DMS79 (cell line): ENCODE measurements at places on chromosomes 11 and 22.
A peak's percentile ranks its signal among the peaks of the same experiment; 100 is the strongest.

- no peak for DNase-seq
Measured at GRCh38 chr11:73270016-73270854, 1.9 kb upstream of the P2RY6 start.

DNA sequence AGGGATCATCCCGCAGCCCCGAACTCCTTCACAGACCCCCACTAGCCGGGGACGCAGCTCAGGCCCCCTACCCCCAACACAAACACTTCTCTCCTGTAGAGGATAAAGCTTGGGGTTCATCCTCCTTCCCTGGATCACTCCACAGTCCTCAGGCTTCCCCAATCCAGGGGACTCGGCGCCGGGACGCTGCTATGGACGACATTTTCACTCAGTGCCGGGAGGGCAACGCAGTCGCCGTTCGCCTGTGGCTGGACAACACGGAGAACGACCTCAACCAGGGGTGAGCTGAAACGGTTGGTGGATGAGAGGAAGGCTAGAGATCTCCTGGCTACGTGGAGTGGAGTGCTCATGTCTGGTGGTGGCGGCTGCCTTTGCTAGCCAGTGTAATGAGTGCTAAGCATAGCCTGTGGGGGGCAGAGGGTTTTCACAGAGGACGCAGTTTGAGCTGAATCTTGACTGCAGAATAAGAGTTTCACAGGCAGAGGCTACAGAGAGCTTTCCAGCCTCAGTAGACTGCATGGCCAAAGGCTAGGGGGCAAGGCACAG lies 580 bp downstream of the ILK start:
- DNase-seq = no peak

DNA sequence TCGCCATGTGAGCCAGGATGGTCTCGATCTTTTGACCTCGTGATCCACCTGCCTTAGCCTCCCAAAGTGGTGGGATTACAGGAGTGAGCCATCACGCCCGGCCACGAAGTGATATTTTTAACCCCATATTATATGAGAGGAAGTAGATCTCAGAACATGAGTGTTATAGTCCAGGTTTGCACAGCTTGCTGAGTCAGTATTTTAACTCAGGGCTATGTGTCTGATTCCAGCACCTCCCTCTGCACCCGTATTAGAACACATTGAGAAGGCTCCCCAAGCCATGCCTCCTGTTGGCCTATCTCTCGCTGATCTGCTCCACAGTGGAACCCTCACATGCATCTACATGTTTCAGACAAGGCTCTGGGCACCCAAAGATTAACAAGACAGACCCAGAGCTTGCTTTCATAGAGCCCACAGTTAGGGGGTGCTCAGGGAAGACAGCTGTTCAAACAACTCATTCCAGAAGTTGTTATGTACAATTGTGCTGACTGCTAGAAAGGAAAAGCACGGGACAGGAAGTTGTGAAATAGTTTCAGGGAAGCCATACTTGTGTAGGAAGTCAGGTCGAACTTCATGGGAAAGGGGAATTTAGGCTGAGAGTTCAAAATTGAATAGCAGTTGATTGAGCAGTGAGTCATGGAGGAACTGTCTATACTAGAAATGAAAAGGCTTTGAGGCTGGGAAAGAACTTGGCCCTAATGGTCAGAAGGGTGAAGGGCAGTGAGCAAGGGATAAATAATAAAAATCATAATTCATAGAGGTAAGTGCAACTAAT lies 49.3 kb upstream of the CLPB start:
- no peak for DNase-seq

DNA sequence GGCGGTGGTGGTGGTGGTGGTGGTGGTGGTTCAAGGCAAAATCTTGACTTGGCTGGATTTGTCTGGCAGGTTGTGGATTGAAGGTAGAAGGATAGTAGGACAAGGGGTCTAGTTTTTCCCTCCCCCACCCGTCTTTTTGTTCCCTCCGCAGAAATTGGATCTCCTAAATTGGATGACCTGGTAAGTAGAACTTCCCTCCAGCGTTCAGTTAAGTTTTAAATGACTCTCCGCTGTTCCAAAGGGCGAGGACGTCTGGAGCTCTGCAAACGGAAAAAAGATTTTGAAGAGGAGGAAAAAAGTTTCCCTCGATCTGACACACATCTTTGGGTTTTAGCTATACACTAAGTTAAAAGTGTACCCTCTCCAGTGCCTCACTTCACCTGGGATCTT lies 422 bp upstream of the LGR4 start:
- no peak for DNase-seq

DNA sequence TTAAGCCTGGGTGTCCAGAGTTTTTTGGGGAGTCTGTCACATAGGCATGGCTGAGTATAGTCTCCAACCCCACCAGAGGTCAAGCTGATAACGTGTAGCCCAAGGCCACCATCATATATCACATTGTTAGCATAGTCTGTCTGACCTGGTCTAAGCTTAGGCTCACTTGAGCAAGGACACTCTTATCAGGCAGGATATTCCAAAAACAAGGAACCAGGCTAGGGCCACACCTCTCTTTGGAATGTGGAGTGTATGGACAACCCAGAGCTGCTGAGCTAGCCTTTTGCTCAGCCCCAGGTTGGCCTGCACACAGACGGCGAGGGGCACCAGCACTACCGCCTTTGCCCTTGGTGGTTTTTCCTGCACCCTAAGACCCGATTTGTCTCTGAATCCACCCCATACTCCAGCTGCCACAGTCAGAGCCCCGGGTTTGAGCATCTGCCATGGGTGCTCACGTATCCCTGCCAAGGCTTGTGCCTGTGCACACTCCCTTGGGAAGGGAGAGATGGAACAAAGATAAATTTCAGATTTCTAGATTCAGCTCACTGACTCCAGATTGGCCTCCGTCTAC lies 7.2 kb downstream of the SNAP29 start:
- DNase-seq = no peak

DNA sequence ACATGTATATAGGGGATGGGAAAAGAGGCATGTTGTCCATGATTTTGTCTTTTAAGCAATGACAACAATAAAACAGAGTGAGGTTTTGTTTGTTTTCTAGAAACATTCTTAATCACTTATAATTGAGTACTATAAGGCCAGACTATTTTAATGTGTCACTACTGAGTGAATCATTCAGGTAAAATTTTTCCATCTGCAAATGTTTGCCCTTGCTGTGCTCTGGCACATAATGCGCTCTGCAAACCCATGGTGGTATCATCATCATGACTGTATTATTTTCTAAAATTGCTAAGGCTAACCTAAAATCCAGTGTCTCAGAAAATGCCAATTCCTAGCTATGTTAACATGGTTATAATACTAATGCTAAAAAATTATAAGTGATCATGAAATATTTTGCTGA lies 261.2 kb downstream of the CADM1 start:
- DNase-seq = no peak

DNA sequence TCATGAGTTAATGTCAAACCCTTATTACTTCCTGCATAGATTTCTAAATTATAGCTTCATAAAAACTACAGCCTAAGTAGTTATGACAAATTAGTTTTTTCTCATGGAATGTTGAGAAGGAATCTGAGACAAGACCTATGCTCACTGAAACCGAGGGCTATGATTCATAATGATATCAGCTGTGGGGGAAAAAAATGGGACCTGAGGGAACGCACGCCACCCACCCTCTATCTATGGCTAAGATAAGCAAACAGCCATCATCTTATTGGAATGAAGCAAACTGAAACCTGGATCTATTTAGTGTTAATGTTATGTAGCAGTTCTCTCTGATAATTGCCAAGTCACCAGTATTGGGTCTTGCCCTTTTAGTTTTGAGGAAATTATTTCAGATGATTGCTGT lies 906.9 kb upstream of the RAG2 start:
- no peak for DNase-seq

GRCh38 chr22:39316440-39317083 lies 2.9 kb downstream of the RPL3 start:
- no peak for DNase-seq

GRCh38 chr22:37045958-37046357 lies 5.6 kb upstream of the KCTD17 start:
- DNase-seq = no peak

- no peak for DNase-seq
Measured at GRCh38 chr11:62166371-62166770, 23.6 kb upstream of the SCGB1D1 start.

DNA sequence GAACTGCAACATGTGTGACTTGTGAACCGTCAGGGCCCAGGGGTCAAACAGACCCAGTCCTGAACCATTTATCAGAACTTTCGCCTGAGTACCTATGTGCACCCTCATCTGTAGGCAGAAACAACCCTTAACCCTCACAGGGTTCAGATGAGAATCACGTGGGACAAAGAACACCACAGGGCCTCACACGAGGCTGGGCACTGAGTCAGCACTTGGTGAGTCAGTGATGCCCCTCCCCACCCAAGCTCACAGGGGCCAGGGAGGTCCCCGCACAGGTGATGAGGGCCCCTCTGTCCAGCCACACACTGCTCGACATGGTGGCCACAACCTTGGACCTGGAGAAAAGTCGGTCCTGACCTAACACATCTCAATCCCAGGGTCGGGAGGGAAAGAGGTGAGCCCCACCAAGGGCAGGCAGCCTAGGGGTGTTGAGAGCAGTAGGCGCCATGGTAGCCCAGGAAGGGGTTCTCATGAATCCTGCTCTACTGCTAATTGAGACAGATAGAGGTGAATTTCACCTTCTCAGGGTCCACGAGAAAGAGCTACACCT lies 176.4 kb downstream of the SHANK2 start:
- no peak for DNase-seq

DNA sequence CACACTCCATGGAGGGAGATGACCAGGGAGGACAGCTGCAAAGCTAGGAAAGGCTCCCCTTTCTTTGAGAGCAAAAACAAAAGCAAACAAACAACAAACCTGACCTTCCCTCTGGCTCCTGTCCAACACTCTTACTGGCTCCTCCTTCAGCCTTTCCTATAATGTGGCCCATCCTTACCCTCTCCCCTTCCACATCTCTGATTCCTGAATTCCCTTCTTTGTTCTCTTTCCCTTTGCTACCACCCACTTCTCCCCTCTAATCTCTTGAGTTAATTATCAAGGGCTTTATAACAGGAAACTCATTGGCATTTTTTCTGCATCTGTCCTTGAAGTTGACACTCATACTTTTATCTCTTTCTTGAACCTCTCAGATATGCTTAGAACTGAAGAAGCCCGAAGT lies 56.3 kb downstream of the ZNF280B start:
- DNase-seq = no peak

GRCh38 chr11:99241066-99241465 lies 220.3 kb downstream of the CNTN5 start:
- DNase-seq = no peak

DNA sequence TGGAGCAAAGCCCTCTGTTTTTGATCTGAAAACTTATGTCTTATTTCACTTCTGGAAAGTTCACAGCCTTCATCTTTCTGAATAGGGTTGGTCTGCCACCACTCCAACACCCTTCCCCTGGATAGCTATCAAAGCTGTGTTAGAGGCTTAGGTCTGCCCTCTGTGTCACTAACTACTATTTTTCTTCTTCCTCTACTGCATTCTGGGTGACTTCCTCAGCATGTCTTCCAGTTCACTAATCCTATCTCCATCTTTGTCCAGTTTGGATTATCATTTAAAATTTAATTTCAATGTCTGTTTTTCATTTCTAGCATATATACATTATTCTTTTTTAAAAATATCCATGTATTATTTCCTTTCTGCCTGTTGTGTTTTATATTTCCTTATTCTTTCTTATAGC lies 84.6 kb downstream of the ZNRF3 start:
- no peak for DNase-seq

DNA sequence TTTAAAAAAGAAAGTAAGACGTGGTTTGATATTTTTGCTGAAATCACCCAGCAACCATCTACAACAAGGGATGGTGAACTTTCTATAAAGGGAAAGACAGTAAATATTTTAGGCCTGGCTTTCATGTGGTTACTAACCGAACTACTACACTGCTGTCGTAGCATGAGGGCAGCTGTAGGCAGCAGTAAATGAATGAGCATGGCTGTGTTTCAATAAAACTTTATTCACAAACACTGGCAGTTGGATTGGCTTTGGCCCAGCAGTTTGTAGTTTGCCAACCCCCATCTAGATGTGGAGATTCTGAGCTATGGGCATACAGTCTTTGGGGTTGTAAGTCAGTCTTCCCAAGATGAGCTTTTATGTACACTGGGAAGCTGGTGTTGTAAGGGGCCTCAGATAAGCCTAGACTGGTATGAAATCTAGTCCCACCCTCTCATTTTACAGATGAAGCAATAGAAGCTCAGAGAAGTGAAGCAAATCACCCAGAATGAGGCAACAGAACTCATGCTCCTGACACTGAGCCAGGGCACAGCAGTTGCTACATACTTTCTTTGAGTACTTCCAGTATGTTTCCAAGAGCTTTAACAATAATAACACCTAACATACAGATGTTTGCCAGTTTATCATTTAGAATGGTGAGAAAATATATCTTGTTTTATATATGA lies 204.4 kb downstream of the ADAMTS15 start:
- DNase-seq = no peak

- DNase-seq = no peak
Measured at GRCh38 chr11:61075891-61076290, 26.4 kb upstream of the CD5 start.

- no peak for DNase-seq
Measured at GRCh38 chr22:28538922-28539321, 140.7 kb downstream of the TTC28 start.

- peak; percentile 48 for DNase-seq
Measured at GRCh38 chr22:50200461-50201190, at the start of gene SELENOO. Gene SELENOO, plus strand, starts transcription at chr22:50201011. Its CDS starts 26 bp downstream, at chr22:50201037.

- DNase-seq = no peak
Measured at GRCh38 chr11:99548264-99548663, 527.5 kb downstream of the CNTN5 start.
